ENCODE measurements at places on chromosomes 1 and 21.

DNA sequence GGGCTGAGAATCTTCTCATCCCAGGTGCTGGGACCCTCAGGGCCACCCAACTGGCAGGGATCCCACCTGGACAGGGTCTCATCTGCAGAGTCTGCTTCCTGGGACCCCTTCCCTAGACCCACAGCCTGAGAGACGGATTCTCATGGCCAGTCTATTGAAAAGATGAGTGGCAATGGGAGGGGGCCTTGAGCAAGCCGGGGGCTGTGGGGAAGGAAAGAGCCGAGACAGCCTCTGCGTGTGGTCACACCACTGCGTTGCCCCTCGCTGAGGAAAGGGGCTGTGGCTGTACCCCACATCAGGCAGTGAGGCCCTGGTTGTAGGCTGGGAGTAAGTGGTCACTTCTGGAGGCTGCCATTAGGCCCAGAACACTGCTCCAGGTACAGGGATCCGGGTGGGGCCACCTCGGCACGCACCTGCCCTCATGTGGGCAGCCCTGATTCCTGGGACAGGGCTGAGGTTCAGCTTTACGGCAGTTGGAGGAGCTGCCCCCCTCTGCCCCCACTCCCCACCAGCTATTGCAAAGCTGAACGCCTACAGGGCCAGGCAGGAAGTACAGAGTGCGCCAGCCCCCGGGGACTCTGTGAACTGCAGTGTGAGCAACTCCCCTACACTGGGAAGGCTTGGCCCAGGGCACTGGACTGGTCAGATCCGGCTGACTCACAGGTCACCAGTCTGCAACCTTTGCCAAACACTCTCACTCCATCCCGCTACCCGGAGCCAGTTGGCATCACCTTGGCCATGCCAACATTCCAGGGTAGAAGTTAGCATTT lies 106.9 kb downstream of the RIPK4 start:
- DNase-seq = no peak

GRCh38 chr1:210586771-210587170 lies 258.1 kb downstream of the HHAT start:
- DNase-seq = no peak

DNA sequence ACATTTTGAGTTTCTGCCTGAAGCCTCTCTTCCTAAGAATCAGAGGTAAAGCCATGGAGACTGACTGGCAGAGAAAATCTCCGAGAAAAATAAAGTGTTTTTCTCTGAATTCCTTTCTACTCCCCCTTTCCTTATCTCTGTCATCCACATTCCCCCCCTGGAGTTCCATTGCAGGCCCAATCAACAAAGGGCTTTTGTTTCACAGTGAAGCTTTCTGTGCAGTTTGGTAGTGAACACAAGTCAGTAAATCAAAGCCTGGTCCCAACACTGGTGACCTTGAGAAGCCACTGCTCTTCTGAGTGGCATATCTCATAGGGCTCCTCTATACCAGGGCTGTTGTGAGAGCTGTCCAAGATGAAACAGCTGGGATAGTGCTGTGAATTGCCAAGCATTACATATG lies 228.4 kb downstream of the SEC16B start:
- no peak for DNase-seq

- no peak for DNase-seq
Measured at GRCh38 chr1:192709544-192709943, 73.6 kb downstream of the RGS13 start.

DNA sequence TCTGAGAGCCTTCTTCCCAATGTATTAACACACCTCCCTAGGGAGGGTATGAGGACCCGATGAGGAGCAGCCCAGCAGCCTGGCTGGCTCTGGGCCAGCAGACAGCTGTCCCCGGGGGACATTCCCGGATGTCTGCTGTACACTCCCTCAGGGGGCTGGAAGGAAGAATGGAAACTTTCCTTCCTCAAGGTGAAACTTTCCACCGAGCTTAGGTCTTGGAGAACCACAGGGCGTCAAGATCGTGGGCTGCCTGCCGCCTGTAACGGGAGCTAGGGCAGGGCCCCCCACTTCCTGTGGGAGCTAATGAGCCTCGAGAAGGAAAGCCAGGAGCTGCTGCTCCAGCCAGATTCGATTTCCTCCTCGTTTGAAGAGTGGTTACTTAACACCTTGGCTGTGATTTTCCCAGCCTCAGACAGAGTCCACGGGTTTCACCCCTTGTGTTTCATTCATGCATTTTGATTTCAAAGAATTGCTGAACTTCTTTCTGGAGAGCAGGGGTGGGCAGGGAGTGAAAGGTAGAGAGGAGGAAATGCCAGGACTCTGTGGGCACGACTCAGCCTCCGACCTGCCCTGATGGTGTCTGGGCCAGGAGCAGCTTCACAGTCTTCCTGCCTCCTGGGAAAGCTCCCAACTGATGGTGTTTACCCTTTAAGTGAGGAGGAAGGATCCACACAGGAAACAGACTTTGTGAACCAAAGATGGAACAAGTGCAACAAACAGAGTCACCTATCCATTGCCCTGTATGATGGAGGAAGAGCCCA lies 29.7 kb downstream of the UBE2T start:
- no peak for DNase-seq

GRCh38 chr1:209962856-209963255 lies 24.8 kb downstream of the SYT14 start:
- no peak for DNase-seq

GRCh38 chr1:202184750-202185460 lies 8.7 kb upstream of the LGR6 start:
- peak; percentile 41 for DNase-seq

DNA sequence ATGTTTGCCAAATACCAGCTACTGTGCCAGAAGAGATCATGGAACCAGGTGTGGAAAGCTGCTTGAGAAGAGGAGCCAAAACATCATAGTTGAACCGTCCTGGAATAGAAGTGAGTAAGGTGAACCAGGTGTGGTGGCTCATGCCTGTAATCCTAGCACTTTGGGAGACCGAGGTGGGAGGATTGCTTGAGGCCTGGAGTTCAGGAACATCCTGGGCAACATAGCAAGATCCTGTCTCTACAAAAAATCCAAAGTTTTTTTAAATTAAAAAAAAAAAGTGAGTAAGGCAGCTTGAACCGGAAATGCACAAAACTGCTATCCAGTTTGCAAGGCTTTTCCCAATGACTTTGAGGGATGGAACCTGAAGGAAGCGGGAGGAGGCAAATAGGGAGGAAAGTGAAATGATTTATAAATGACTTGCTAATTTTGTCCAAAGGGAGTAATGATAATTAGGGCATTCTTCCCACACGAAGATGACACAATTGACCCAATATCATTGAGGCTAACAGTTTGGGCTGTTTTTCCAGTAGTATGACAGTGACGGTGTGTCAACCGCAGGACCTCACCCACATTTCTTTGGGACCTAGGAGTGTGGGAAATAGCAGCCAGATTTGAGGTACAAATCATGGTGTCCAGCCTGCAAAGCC lies 1.5 kb upstream of the CNN3 start:
- DNase-seq = no peak

DNA sequence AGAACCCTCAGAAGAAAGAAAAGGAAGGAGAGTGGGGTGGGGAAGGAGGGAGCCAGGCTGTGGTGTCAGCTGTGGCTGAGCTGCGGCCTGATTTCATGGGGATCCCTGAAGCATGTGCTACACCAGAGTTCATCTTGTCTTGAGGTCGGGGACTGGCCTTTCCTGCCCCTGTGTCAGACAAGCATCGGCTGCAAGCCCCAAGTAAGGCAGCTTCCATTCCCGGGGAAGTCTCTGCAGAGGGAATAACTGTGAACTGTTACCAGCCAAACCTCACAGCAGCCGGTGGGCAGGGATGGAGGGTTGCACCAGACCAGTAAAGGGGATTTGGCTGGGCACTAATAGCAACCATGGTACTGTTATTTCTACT lies 35.7 kb upstream of the BTG2 start:
- DNase-seq = no peak

DNA sequence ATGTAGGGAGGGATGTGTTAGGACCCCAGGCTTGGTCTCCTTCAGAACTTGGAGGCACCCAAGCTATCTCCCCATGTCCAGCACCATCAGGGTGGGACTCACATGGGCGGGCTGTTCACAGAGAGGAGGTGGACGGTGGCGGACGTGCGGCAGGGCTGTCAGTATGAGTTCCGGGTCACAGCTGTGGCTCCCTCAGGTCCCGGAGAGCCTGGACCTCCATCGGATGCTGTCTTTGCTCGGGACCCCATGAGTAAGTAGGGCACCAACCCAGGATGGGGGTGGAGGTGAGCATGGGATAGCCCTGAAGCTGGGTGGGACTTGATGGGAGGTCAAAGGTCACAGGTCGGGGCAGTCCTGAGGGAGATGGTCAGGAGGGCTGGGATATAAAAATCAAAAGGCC lies 27.8 kb downstream of the IGFN1 start:
- DNase-seq = no peak

DNA sequence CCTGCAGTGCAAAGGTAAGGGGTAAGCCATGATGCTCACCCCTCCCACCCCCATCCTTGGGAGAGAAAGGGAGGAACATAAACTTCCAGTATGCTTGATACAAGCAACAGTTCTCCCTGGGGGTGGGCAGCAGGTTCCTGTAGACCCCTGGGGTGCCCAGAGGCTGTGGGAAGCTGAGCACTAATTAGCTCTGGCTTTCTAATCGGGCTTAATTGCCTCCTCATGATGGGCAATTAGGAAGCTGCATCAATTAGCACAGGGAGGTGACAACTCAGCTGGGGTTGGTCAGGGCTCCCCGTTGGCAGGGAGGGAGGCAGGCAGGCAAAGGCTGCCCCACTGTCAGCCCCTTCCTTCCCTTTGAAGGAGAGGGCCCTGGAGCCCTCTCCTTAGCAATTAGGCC lies 15.7 kb upstream of the LMNA start:
- no peak for DNase-seq

GRCh38 chr1:173113015-173113741 lies 62.4 kb upstream of the TNFSF18 start:
- DNase-seq = no peak

DNA sequence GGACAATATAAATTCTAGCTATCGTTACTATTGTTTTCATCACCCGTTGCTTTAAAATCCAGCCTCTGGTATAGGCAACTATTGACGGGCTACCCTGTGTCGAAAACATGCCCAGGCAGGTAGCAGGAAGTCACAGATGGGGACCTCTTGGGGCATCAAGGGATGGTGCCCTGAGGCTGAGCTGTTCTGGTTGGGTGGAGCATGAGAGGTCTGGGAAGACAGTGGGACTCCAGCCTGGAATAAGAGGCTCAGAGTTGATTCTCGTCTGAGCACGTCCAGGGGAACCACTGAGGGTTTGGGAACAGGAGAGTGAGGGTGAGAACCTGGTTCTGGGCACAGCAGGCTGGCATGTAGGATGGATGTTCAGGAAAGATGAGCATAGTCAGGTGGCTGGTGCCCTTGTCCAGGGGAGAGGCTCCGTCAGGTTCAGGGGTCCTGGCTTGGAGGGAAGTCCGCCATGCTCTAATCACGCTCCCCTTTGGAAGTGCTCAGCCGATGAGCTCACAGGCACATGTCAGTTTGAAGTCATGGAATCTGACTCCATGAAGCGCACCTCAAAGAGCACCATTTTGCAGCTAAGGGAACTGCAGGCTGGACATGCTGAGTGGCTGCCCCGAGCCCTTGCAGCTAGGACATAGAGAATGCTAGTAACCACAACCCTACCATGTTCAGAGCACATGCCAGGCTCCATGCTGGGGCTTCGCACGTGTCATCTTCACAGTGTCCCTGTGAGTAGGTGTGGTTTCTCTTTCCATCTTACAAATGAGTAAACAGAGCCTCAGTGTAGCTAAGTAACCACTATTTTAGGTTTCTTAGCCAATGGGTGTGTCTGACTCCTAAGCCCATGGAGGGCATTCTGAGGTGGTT lies 21.0 kb downstream of the PCSK9 start:
- DNase-seq = no peak

- DNase-seq = no peak
Measured at GRCh38 chr1:58914925-58915324, 131.1 kb upstream of the JUN start.

DNA sequence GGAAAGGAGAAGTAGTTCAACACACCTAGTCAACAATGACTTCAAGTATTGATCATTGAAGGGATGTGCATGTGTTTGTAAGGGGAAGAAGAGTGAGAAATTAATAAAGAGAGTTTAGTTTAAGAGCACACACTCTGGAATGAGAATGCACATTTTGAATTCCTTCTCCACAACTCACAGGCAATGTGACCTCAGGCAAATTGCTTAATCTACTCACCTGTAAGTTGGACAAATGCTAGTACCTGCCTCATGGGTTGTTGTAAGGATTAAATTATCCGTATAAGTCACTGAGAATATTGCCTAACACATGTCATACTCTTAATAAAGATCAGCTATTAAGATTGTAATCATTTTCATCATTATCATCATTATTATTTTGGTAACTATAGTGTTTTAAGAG lies 204.0 kb upstream of the NFIA start:
- DNase-seq = no peak

- no peak for DNase-seq
Measured at GRCh38 chr1:52904927-52905698, 16.4 kb downstream of the ECHDC2 start.

GRCh38 chr1:246139745-246140182 lies 367.3 kb downstream of the SMYD3 start:
- no peak for DNase-seq

- DNase-seq = no peak
Measured at GRCh38 chr1:226575739-226576378, 27.3 kb downstream of the STUM start.

- no peak for DNase-seq
Measured at GRCh38 chr21:17539323-17539722, 26.5 kb downstream of the CXADR start.

- no peak for DNase-seq
Measured at GRCh38 chr1:243730487-243731150, 119.4 kb downstream of the AKT3 start.

- no peak for DNase-seq
Measured at GRCh38 chr1:41479000-41479807, 5.3 kb downstream of the EDN2 start.

DNA sequence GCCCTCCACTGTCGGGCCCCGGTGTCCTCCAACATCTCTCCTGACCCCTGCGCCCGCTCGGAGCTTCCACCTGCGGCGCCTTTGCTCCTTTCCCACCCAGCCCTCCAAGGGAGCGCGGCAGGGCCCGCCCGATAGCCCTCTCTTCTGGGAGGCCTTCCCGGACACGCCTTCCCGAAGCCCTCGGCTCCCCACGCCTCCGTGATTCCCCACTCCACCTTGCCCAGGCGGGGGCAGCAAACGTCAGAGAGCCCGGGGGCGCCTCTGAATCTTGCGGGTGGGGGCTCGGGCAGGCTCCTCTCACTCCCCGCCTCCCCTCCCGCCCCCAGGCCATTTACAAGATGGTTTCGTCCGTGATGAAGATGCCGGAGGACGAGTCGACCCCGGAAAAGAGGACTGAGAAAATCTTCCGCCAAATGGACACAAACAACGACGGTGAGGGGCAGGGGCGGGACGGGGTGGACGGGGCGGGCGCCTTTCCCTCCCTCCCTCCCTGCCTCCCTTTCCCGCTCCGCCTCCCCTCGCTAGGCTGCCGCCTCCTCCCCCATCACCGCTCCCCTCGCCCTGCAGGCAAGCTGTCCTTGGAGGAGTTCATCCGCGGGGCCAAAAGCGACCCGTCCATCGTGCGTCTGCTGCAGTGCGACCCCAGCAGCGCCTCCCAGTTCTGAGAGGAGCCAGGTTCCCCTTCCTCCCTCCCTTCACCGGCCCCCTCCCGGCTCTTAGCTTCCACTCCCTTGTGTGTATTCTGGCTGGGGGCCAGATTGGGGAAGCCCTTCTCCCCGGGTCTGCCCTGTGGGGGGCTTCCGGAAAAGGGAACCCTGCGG lies 7.1 kb downstream of the HPCA start:
- no peak for DNase-seq
